ENCODE measurements at places on chromosomes 2 and 18.

DNA sequence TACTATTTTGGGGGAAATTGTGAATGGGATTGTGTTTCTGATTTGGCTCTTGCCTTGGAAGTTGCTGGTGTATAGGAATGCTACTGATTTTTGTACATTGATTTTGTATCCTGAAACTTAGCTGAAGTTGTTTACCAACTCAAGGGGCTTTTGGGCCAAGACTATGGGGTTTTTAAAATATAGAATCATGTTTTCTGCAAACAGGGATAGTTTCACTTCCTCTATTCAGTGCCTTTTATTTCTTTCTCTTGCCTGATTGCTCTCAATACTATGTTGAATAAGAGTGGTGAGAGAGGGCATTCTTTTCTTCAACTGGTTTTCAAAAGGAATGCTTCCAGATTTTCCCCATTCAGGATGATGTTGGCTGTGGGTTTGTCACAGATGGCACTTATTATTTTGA lies 1383.8 kb upstream of the ACVR2A start:
- no peak for DNase-seq

DNA sequence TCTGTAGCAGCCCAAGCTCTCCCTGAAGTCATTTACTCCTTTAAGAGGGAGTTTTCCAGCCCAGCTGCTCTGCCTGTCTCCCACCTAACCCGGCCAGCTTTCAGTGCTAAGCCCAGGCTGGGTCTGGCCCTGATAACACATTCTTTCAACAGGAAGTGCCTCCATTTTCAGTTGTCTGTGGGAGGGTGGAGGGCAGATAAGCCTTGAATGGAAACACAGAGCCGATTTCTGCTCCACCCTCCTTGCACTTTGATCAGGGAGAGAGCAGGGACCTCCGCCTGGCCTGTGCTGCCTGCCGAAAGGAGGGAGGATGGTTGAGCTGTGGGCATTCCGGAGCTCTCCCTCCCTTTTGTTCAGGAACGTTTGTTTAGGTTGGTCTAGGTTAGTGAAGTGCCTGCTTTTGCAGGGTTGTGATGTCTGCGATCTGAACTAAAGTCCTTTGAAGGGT lies 24.8 kb downstream of the GATA6 start:
- DNase-seq, result no peak

- DNase-seq, result no peak
Measured at GRCh38 chr2:231321556-231322334, 73.8 kb upstream of the B3GNT7 start.

DNA sequence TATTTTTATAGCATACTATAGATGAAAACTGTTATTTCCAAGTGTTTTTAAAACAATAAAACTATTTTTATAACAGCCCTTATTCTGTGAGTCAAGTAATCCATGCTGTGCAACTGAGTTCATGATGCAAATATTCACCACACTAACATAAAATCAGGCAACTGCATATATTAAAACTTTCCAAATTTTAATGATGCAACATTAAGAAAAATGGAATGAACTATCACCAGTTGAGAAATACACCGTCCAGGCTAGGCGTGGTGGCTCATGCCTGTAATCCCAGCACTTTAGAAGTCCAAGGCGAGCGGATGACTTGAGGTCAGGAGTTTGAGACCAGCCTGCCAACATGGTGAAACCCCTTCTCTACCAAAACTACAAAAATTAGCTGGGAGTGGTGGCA lies 114.5 kb downstream of the CDH2 start:
- DNase-seq, result no peak

Measured in breast epithelium (tissue), 4 donors.